ENCODE measurements at places on chromosomes 5 and 9. TPM values are rescaled to one million over a fixed set of nuclear protein-coding genes. Genes with fewer than 3 reads are reported as not detected.

The DNAJC25 gene
- 8.0 TPM for total RNA-seq

The PARP8 gene
- 0.68 TPM for total RNA-seq

The SLC34A3 gene
- not detected for total RNA-seq

The NUP188 gene
- total RNA-seq, result 14.2 TPM

The HSPB3 gene
- total RNA-seq, result not detected

The CARD6 gene
- 11.4 TPM for total RNA-seq

The TMEM252 gene
- not detected for total RNA-seq

The CYSTM1 gene
- total RNA-seq, result 41.5 TPM

The SLC6A7 gene
- total RNA-seq, result not detected

The RNF183 gene
- total RNA-seq, result not detected

The TARS1 gene
- 130 TPM for total RNA-seq

The OR1Q1 gene
- not detected for total RNA-seq

Measured in pericardium fibroblast (primary cell).